Adipose tissue (tissue), 3 donors: ENCODE measurements at places on chromosomes 16 and 17. TPM values are rescaled to one million over a fixed set of nuclear protein-coding genes. Genes with fewer than 3 reads are reported as not detected.

Gene RAD51C
- 9.0 TPM for polyA plus RNA-seq

Gene ALOXE3
- polyA plus RNA-seq = 0.18 TPM

Gene PRR14
- 54.7 TPM for polyA plus RNA-seq

Gene TP53TG3F
- not detected for polyA plus RNA-seq

Gene ATP1B2
- 0.51 TPM for polyA plus RNA-seq

Gene KRT33B
- polyA plus RNA-seq = not detected

Gene CACNG5
- not detected for polyA plus RNA-seq

Gene GAA
- 30.0 TPM for polyA plus RNA-seq

Gene GPR139
- polyA plus RNA-seq = not detected

Gene NOD2
- polyA plus RNA-seq = 0.43 TPM

Gene UTS2R
- polyA plus RNA-seq = 0.32 TPM

Gene ITGAX
- 22.4 TPM for polyA plus RNA-seq

Gene NUDT16L1
- polyA plus RNA-seq = 47.2 TPM

Gene NTHL1
- 14.5 TPM for polyA plus RNA-seq

Gene MYH11
- polyA plus RNA-seq = 58.0 TPM
